ENCODE measurements at places on chromosomes 7 and 10.
A peak's percentile ranks its signal among the peaks of the same experiment; 100 is the strongest.

DNA sequence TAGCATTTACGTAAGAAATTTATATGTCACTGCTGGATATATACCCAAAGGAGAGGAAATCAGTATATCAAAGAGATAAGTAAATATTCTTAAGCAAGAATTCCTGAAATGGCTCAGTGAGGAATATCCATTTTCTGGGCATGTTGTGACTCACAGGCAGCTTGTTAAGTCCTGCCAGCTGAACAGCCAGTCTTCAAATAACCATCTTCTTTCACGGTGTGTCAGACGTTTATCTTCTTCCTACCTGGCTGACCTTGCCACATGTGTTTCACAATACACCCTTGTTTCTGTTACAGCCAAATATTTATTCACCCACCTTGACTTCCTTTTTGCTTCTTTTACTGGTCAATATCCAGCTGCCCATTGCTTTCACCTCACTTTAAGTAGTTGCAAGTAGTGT is 648.1 kb downstream of the ANKRD7 start:
- ATAC-seq: no peak

DNA sequence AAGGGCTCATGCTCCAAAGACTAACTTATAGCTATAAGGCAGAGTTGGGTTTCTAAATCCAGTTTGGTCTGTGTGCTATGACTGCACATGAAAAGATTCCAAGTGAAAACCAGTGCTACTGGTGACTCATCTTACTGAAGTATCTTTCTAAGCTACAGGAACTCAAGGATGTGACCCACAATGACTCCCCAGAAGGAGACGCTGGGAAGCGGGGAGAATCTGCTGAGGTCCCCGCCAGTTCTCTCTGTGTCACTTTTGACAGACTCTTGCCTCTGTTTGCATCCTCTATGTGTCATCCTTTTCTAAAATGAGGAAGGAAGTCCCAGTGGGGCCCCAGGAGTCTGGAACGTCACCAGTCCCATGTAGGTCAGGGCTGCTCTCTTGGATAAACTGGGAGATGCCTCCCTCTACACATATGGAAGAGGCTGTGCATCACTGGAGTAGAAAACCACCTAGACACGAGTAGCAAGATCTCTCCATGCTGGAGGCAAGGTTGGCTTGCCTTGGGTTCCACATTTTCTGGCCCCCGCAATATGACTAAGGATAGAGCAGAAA is 28.8 kb upstream of the GPR26 start:
- ATAC-seq: no peak

DNA sequence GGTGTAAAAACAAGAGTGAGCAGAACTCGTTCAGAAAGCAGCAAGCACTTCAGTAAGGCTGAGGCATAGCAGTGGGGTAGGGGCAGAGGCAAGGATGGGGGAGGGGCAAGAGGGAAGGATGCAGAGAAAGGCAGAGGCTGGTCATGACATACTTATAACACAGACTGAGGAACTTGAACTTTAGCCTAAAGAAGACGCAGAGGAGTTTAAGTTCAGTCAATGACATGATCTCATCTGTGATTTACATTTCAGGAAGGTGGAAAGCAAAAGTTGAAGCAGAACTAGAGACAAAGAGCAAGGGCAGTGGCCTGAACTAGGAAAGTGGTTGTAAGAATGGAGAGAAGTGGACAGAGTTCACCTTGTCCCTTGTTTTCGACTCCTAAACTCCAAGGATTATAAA is 15.8 kb downstream of the MACC1 start:
- ATAC-seq: peak; percentile 41

GRCh38 chr7:129843365-129843898 is 109.3 kb downstream of the UBE2H start:
- no peak for ATAC-seq

DNA sequence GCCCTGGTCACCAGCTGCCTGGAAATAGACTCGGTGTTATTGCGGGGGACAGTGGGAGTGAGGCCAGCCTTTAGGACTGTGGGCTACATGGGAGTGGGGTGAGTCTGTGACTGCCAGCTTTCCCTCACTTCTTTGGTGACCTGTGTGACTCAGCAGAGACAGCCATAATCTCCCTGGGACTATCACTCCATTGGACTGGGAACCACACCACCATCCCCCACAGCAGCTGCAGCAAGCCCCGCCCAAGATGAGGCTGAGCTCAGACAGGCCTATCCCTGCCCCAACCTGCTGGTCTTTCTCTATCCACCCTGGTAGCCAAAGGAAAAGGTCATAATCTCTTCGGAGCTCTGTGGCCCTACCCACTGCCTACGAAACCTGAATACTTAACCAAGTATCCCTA is 263.2 kb downstream of the FZD1 start:
- ATAC-seq: no peak
